NCI-H2227 treated with DMSO at 0.1 percent for 48 hours (cell line): ENCODE measurements at places on chromosomes 13 and 19.
A peak's percentile ranks its signal among the peaks of the same experiment; 100 is the strongest.

DNA sequence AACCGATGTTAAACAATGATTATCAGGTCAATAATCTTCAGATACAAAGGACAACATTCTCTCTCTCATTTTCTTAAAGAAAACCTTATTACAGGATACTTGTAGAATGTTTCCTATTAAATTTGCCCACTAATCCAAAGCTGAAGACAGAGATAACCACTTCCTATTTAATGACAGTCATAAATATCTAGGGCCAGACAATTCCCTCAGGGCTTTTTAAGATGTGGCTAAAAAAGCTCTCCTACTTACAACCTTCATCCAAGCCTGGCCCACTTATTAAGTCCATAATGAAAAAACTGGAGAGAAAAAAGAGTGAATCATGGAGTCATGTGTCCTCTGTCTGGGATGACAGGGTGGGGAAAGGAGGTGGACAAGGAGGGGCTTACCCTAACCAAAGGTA lies 235.9 kb downstream of the KLF12 start:
- DNase-seq = no peak

DNA sequence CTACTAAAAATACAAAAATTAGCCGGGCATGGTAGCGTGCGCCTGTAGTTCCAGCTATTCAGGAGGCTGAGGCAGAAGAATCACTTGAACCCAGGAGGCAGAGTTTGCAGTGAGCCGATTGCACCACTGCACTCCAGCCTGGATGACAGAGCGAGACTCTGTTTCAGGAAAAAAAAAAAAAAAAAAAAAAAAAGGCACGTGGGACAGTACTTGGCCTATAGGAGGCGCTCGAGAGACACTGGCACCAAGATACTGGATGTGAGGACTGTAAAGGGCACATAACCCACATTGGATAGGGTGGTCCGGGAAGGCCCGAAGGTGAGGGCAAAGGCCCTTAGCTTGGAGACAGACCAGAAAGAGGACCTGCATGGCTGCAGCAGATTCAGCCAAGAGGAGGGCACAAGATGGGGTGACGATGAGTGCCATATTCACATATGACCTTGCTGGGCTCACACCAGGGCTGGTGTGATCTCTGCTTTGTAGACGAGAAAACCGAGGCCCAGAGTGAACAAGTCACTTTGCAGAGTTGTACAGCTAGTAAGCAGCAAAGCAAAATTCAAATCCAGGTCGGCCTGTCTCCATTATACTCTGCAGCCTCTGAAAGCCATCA lies 89.4 kb downstream of the DPF1 start:
- no peak for DNase-seq

DNA sequence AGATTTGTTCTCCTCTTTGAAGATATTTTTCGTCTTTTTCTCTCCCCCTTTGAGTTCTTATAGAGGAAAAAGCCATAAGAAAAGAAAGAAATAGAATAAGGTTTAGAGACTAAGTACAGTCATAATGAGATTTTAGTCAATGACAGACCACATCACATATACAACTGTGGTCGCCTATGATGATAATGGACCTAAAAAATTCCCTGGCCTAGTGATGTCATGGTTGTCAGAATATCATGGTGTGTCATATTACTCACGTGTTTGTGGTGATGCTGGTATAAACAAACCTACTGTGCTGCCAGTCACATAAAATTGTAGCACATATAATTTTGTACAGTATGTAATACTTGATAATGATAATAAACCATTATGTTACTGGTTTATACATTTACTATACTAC lies 1096.1 kb downstream of the OLFM4 start:
- no peak for DNase-seq

- DNase-seq = no peak
These were observed 617.0 kb downstream of the UQCRFS1 start for GRCh38 chr19:28595722-28596480.

DNA sequence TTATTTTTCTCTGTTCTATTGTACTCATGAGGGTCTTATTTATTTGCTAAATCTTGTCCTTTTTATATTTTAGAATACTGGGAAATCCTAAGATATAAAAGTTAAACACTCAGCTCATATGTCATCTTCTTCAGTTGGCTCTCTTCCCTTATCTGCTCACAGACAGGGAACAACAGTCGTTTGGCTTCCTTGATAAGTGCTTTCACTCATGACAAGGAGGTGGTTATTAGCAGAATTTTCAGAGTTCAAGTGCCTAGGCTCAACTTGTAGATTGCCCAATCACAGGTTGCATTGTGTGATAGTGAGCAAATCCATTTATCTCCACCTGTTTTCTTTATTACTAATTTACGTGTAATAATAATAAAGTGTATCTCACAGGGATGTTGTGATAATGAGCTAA lies 620.3 kb upstream of the PCDH20 start:
- peak; percentile 19 for DNase-seq

- peak; percentile 3 for DNase-seq
These were observed 77.2 kb upstream of the TMTC4 start for GRCh38 chr13:100751826-100752225.

DNA sequence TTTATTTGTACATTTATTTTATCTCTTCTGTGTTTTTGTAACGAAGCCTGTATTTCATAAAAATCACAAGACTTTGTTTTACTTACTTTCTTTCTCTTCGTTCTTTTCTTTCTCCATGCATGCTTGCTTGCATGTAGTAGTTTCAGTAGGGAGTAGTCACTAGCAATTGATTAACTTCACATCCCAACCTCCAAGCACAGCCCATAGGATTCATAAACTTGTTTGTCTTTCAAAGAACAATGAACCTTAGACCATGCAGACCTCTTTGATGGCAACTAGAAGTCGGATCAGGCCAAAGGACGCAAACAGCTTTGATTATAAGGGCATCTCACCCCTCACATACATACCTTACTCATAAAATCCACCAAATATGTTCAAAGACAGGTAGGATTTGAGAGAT lies 3.1 kb upstream of the PRR20A start:
- DNase-seq = no peak

DNA sequence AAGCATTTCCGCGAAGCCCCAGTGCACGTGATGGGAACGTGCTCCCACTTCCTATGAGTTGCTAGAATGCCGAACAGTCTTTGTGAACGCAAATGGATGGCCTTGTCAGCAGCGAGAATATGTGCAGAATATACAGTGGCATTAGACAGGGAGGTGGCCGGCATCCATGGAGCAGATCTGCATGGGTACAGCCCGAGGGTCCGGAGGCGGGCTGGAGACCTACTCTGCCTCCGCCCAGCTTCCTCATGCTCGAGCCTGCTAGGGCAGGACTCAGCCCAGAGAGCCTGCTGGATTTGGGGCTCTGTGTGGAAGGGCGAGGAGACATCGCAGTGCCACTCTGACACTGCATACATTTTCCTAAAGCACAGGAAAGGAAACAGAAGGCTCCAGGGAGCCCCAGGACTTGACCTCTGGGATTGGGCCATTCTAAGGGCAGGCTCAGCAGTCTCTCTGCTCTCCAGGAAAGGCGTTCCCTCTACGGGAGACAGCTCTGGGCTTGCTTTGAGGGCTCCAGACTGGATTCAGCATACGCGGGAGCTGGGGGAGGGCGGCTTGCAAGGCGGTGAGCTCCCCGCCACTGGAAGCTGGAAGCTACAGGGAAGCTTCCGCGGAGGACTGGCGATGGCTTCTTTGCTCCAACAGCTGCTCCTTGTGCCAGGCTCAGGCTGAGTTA lies 55.9 kb upstream of the UQCRFS1 start:
- DNase-seq = peak; percentile 40

DNA sequence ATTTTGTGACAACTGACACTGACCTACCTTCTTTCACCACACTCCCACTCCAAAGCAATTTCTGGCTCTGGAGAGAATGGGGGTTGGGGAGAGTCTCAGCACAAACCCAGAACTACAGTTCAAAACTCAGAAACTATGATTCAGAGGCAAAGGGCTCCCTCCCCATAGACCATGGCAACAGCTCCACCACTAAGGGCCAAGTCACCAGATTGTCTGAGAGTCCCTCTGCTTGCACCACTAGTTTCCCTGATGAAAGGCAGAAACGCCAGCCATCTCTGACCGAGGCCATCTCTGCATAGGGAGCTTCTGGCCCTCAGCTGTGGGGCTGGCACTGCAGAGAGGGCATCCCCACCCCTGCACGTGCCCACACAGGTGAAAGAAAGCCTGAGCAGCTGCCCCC lies 112.4 kb upstream of the VSTM2B start:
- DNase-seq = no peak

GRCh38 chr13:44487989-44488388 lies 88.1 kb downstream of the TSC22D1 start:
- DNase-seq = no peak

- no peak for DNase-seq
These were observed 7.8 kb downstream of the NCLN start for GRCh38 chr19:3193256-3194105.

GRCh38 chr13:27450921-27451471 lies 632 bp upstream of the MTIF3 start:
- peak; percentile 7 for DNase-seq

- DNase-seq = no peak
These were observed 1625.7 kb upstream of the SLC10A2 start for GRCh38 chr13:104691767-104692467.

DNA sequence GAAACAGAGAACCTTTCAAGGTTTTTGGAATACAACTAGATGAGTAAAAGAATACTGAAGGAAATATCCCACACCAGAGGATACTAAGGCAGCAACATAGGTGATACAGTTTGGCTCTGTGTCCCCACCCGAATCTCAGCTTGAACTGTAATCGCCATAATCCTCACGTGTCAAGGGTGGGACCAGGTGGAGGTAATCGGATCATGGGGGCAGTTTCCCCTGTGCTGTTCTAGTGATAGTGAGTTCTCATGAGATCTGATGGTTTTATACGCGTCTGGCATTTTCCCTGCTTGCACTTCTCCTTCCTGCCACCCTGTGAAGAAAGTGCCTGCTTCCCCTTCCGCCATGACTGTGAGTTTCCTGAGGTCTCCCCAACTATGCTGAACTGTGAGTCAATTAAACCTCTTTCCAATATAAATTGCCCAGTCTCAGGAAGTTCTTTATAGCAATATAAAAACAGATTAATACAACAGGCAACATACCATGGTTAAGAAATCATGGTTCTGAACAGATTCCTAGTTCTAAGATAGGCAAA lies 97.0 kb downstream of the ABCC4 start:
- DNase-seq = no peak

- DNase-seq = peak; percentile 90
These were observed 16.1 kb upstream of the USP29 start for GRCh38 chr19:57103573-57104277.

- DNase-seq = no peak
These were observed 1.3 kb downstream of the FBXW9 start for GRCh38 chr19:12695096-12695495.
